ENCODE measurements at places on chromosomes 7 and 10.

GRCh38 chr10:2222631-2223030, 485.3 kb upstream of the ADARB2 start:
- no peak for DNase-seq

GRCh38 chr10:97332591-97333350, 1.8 kb downstream of the FRAT2 start:
- DNase-seq, result peak; percentile 69

GRCh38 chr7:155457544-155458110, 302 bp upstream of the EN2 start:
- DNase-seq, result no peak

GRCh38 chr10:77692782-77693181, 55.2 kb upstream of the KCNMA1 start:
- DNase-seq, result no peak

DNA sequence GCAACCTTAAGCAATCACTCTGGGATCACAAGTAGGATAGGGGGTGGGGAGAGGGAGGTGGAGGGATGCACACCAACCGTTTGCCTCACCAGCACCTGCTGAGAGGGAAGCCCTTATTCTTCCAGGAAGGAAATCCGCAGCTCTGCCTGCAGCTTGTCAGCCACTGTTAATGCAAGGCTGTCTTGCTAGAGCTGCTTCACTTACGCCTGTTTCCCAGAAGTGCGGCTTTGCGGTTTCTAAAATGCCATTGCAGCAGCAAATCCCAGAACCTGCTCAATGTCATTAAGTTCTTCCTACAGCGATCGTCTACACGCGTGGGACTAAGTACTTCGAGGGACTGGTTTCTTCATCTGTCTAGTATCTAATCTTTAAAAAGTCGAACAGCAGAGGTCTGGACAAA, 191.1 kb downstream of the ZMYND11 start:
- DNase-seq, result no peak

All from lung (tissue), 17 donors.